ENCODE measurements at places on chromosomes 5 and 9. TPM values are rescaled to one million over a fixed set of nuclear protein-coding genes. Genes with fewer than 3 reads are reported as not detected.

The PCDHGA5 gene
- total RNA-seq, result 5.3 TPM

The EGFL7 gene
- total RNA-seq, result 48.5 TPM

The CYLC2 gene
- total RNA-seq, result not detected

The IFNA21 gene
- total RNA-seq, result not detected

DNA sequence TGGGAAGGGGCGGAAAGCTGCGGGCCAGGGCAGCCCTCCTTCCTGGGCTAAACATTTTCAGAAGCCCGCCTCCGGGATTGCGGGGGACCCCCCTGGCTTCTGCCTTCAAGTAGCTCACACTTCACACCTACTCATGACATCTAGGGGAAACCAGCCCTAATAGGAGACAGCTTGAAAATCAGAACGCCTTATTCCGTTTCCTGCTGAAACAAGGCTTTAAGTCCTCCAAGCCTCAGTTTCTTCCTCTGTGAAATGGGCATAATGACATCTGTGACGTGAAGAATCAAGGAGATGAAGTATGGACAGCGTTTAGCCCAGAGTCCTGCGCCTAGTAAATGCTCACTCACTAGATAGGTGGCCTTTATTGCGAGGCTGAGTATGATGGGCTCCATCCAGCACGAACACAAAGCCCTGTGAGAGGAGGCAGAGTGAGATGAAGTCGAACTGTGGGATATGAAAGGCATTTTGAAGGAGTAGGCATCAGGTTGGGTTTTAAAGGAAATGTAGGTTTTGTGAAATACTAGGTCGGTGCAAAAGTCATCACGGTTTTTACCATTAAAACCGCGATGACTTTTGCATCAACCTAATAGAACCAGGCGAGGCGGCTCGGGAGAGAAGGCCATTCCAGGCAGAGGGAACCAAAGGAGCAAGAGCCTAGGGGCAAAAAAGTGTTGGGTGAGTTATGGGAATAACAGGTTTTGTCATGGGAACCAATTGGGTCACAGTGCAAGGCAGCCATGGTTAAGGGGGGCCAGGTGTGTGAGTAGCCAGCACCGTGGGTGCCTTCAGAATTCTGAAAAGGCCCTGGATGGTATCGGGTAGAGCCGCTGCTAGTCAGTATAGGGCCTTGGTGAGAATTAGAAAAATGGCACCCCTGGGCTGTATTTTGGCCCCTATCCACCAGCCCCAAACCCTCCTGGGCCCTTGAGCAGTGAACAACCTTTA is 1.0 kb upstream of the TSC1 start:
- DNase-seq, result no peak

GRCh38 chr9:124202447-124202971 is 55.2 kb upstream of the NEK6 start:
- no peak for DNase-seq

- no peak for DNase-seq
Observed at GRCh38 chr5:161734741-161735140, 49.2 kb downstream of the GABRA6 start.

GRCh38 chr9:129610213-129610472 is 10.8 kb downstream of the C9orf50 start:
- DNase-seq, result no peak

DNA sequence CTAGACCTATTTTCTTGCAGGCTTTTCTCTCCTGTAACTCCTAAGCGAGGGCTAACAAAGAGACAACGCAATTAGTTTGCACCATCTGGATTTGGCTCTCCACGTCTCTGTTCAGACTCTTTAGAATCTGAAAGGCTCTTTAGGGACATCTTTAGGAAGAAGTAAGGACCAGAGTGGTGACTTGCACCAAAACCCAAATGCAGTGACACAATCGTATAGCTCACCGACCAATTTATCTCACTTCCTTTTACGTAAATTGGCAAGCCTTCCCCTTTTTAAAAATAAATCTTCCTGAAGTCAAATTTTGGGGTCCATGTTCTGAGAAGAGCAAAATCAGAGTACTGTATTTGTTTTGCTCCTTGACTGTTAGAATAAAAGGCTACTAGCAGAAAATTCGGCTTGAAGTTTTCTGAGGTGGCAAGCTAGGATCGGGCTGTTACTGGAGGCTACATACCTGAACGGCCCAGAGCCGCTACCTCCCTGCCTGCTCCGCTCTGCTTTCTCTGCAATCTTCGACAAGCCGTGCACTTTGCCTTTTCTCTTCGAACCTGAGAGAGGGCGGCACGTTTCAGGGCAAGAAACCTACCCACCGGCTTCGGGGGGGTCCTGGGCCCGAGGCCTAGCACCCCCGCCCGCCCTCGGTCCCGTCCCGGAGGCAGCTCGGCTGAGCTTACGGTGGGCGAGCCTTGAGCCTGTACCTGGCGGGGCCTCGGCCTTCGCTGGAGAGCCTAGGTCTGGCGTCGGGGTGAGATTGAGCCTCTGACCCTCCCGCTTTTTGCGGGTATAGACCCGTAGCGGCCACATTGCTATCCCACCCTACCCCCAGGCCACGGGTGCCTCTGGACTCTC is 537 bp downstream of the MEIKIN start:
- no peak for DNase-seq

GRCh38 chr5:147504535-147504934 is 5.3 kb downstream of the DPYSL3 start:
- DNase-seq, result no peak

DNA sequence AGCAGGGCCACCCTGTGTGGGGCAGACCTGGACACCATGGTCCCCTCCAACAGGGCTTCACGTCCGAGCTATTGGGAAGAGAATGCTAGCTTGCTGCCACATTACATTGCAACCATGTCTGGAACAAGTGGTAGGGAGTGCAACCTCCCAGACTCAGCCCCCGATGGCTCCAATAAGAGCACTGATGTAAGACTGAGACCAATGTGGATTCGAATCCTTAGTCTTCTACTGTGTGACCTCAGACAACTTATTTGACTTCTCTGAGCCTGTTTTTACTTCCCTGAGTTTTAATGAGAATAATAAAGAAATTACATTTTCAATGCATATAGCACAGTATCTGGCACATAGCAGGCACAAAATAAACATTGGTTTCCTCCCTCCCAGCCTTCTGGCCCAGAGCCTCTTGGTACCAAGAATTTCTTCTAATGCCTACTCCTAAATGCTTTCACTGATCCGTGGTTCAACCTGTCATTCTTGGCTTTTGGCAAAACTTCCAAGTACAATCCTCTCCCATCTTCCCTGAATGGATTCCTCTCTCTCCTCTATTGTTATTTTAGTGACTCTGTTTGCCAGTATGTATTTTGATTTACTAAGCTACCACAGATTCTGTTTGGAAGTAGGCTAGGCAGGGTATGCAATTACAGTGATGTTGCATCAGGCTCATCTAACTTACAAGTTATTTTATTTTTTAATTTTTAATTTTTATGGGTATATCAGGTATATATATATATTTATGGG is 34.6 kb upstream of the COL15A1 start:
- DNase-seq, result no peak

- no peak for DNase-seq
Observed at GRCh38 chr9:120891245-120891883, 14.4 kb upstream of the PHF19 start.

Data from sigmoid colon (tissue), 7 donors.